ENCODE measurements at places on chromosomes 5 and 9. TPM values are rescaled to one million over a fixed set of nuclear protein-coding genes. Genes with fewer than 3 reads are reported as not detected.

SLC28A3 gene
- not detected for total RNA-seq

PCDHGA2 gene
- total RNA-seq = 0.16 TPM

OCLN gene
- total RNA-seq = 4.6 TPM

C5 gene
- total RNA-seq = 1.1 TPM

GRCh38 chr5:38866362-38867031, 20.7 kb downstream of the OSMR start:
- peaks cover 28% of the 10 kb centered on the region for H3K36me3 ChIP-seq
- H3K27ac ChIP-seq = no peak overlapping the region
- peaks cover 19% of the 10 kb centered on the region for H3K27me3 ChIP-seq
- H3K4me1 ChIP-seq = no peaks in the 10 kb centered on the region
- DNase-seq = no peak

- no peaks in the 10 kb centered on the region for H3K4me1 ChIP-seq
- no peak for DNase-seq
These were observed 36.0 kb downstream of the FOXD1 start for GRCh38 chr5:73412597-73412988.

- H3K27ac ChIP-seq = no peak overlapping the region
- H3K27me3 ChIP-seq = no peaks in the 10 kb centered on the region
- no peaks in the 10 kb centered on the region for H3K4me1 ChIP-seq
- H3K4me3 ChIP-seq = no peak overlapping the region
- no peaks in the 10 kb centered on the region for H3K36me3 ChIP-seq
These were observed 25.4 kb upstream of the EXOC3 start for GRCh38 chr5:417301-418161.

- no peaks in the 10 kb centered on the region for H3K4me1 ChIP-seq
- H3K4me3 ChIP-seq = no peak overlapping the region
- no peaks in the 10 kb centered on the region for H3K27me3 ChIP-seq
- no peak for DNase-seq
These were observed 32.9 kb downstream of the LHFPL2 start for GRCh38 chr5:78615697-78616096.

DNA sequence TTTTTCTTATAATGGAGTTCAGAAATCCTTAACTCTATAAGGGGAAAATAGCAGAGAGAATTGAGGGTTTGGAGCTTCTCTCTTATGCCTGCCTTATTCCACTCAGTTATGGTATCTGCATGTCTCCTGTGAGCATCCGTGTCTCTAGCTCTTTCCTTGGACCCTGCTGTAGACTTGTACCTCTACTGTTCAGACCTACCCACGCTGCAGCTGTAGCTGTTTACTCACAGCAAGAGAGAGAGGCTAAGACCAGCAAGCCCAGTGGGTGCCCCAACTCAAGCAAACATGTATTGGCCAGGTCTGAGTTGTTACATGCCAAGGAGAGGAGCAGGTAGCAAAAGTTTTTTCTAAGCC, 7.1 kb upstream of the PCSK1 start:
- peaks cover 29% of the 10 kb centered on the region for H3K27me3 ChIP-seq
- DNase-seq = no peak
- no peak overlapping the region for H3K4me3 ChIP-seq
- H3K36me3 ChIP-seq = no peaks in the 10 kb centered on the region

DNA sequence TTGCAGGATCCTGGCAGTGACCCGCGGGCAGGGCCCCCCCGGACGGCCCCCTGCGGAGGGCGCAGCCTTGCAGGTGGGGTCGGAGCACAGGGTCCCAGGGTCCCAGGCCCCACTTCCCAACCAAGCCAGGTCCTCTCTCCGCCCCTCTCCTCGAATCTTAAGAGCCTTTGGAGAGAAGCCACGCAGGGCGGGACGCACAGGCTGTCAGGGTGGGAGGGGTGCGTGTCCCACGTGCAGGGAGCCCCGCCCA, 18.4 kb upstream of the EGFL7 start:
- H3K27ac ChIP-seq = no peak overlapping the region
- no peaks in the 10 kb centered on the region for H3K36me3 ChIP-seq
- peaks cover 19% of the 10 kb centered on the region for H3K27me3 ChIP-seq
- no peaks in the 10 kb centered on the region for H3K4me1 ChIP-seq

DNA sequence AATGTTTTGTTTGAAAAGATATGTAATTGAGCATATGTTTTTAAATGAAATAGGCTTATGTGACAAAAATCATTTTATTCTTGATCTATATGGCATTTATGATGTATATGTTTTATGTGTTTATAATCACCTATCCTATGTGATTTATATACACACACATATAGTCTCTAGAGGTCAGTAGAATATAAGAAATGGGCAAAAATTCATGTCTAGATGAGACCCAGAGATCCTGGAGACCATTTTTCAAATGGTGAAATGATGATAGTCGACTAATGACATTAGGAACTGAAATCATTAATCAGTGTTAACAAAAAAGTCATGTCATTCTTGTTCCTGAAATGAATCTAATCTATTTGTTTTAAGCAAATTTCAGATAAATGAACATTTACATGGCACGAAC, 709.2 kb upstream of the WWC1 start:
- DNase-seq = no peak
- no peaks in the 10 kb centered on the region for H3K4me1 ChIP-seq
- peaks cover 11% of the 10 kb centered on the region for H3K27me3 ChIP-seq

DNA sequence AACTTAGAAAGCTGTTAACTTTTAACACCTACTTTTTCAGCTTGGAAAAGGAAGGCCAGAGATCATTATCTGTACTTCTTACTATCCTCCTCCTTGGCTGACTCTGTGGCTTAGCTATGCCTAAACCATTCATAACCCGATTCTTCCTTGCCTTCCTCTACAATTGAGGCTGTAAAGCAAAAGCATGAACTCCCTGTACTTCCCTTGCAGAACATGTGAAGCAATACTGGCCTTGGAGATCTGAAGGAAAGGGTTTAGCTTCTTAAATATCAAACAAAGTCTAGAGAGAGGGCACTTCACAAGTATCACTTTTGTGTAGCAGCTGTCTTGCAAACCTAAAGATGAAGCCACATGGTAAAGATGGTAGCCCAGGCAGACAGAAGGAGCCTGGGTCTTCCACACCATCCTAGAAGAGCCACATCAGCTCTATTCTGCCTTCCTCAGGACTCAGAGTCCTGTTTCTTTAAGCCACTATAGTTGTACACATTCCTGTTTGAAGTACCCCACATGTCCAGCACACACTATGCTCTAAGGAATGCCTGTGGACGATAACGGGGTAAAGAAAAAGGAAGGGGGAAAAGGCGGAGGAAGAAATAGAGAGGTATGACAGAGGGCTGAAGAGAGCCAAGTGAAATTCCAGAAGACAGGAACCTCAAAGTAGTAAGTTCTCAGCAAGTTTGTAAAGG, 169.2 kb downstream of the SLIT3 start:
- DNase-seq = no peak
- H3K4me3 ChIP-seq = no peak overlapping the region
- H3K27me3 ChIP-seq = no peaks in the 10 kb centered on the region
- no peak overlapping the region for H3K27ac ChIP-seq
- no peaks in the 10 kb centered on the region for H3K4me1 ChIP-seq

DNA sequence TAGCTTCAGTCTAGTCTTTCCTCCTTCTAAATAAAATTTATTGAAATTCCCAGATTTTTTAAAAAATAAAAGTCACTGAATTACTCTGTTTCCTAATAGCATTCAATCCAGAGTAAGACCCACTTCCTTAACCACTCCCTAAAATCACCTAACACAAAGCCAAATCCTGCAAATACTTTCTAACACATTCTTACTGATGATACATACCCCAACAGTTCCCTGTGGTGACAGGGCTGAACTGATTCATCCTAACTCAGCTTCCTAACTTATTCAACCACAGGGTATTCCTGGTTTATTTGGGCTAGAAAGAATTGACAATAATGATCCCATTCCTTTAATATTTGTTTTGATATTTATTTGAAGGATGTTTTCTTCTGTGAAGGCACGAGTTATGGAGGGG, 40.7 kb upstream of the ZNF300 start:
- H3K27ac ChIP-seq = no peak overlapping the region
- H3K27me3 ChIP-seq = peaks cover 28% of the 10 kb centered on the region
- DNase-seq = no peak
- no peaks in the 10 kb centered on the region for H3K4me1 ChIP-seq

GRCh38 chr5:133706506-133707430, 94.4 kb upstream of the FSTL4 start:
- no peaks in the 10 kb centered on the region for H3K27me3 ChIP-seq
- H3K4me1 ChIP-seq = no peaks in the 10 kb centered on the region
- DNase-seq = no peak
- H3K27ac ChIP-seq = no peak overlapping the region
- H3K4me3 ChIP-seq = no peak overlapping the region
- no peaks in the 10 kb centered on the region for H3K36me3 ChIP-seq

GRCh38 chr5:63916786-63917185, 45.5 kb downstream of the HTR1A start:
- H3K27ac ChIP-seq = no peak overlapping the region
- H3K4me1 ChIP-seq = no peaks in the 10 kb centered on the region
- DNase-seq = no peak
- no peak overlapping the region for H3K4me3 ChIP-seq

GRCh38 chr5:32222723-32223470, 48.8 kb upstream of the GOLPH3 start:
- no peaks in the 10 kb centered on the region for H3K27me3 ChIP-seq
- H3K36me3 ChIP-seq = peaks cover 5% of the 10 kb centered on the region
- DNase-seq = no peak
- no peaks in the 10 kb centered on the region for H3K4me1 ChIP-seq

GRCh38 chr5:52925001-52925400, 64.2 kb upstream of the ITGA2 start:
- H3K36me3 ChIP-seq = no peaks in the 10 kb centered on the region
- H3K4me1 ChIP-seq = no peaks in the 10 kb centered on the region
- DNase-seq = no peak
- no peak overlapping the region for H3K27ac ChIP-seq
- H3K27me3 ChIP-seq = peaks cover 6% of the 10 kb centered on the region
- H3K4me3 ChIP-seq = no peak overlapping the region

DNA sequence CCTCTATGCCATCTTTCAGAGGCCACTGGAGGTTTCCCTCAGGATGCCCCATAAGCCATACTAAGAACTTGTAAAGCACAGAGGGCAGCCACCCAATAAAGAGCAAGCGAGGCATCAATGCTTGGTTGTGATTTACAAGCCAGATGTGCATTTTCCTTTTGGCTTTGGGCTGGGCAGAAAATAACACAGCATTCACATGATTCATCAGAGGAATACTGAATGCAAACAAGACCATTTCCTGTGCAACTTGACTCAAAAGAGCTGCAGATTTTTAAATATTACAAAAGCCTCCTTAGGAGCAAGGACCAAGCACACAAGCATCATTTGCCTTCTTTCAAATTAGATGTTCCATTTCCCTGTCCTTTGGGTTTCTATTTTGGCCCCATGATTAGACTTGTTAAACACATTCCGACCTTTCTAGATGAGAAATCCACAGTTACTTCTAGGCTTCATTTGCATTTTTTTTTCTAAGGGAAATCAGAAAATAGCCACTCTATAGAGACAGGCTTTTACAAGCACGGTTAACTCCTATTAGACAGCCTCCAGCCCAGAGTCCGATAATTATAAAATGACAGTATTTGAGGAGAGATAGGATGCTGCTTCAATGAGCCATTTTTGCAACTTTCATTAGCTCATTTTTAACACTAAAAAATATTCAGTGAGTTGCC, 207.8 kb downstream of the SEMA5A start:
- H3K4me3 ChIP-seq = no peak overlapping the region
- H3K27me3 ChIP-seq = no peaks in the 10 kb centered on the region
- no peak for DNase-seq
- no peaks in the 10 kb centered on the region for H3K36me3 ChIP-seq
- no peaks in the 10 kb centered on the region for H3K4me1 ChIP-seq
- no peak overlapping the region for H3K27ac ChIP-seq

DNA sequence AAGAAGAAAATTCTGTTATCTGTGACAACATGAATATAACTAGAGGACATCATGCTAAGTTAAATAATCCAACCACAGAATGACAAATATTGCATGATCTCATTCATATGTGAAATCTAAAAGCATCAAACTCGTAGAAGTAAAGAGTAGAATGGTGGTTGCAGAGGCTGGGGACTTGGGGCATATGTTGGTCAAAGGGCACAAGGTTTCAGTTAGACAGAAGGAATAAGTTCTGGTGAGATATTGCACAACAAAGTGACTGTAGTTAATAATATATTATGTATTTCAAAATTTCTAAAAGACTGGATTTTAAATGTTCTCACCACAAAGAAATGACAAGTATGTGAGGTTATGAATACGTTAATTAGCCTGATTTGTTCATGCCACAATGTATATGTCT, 24.8 kb downstream of the GRIA1 start:
- DNase-seq = no peak
- H3K27ac ChIP-seq = no peak overlapping the region
- no peaks in the 10 kb centered on the region for H3K4me1 ChIP-seq
- no peak overlapping the region for H3K4me3 ChIP-seq
- H3K27me3 ChIP-seq = no peaks in the 10 kb centered on the region
- H3K36me3 ChIP-seq = no peaks in the 10 kb centered on the region

DNA sequence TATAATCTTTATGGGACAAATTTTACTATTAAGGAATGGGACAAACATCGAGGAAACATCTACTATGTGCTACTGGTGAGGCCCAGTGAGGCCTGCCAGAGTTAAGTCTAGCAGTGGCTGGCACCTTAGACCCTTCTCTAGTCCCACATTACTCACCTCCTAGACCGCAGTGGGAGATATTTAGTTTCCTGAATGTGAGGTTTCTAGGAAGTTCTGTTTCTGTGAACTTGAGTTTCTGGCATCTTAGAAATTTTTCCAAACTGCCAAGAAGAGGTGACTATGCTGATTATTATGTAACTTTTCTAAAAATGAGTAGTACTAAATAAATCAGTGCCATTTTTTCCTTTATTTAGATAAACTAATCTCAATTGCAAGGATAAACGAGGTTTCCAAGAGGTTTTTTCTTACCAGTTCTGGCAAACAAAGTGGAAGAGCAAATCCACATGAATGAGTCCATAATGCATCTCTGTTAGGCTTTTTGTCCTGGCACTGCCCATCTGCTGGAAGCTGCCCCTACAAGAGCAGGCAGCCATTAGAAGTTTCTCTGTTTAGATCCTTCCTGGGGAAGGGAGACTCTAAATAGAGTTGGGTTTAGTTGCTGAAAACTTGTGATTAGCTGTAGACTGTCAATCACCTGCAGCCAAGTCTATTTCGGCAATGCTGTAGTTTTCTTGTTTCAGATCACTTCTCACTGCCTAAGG, 348.7 kb downstream of the MAN2A1 start:
- no peak for DNase-seq
- H3K27ac ChIP-seq = no peak overlapping the region
- H3K36me3 ChIP-seq = no peaks in the 10 kb centered on the region
- peaks cover 9% of the 10 kb centered on the region for H3K4me1 ChIP-seq

Data from naive thymus-derived CD8-positive, alpha-beta T cell (primary cell).